RPMI7951 (cell line): ENCODE measurements at places on chromosomes 6 and 20.
A peak's percentile ranks its signal among the peaks of the same experiment; 100 is the strongest.

DNA sequence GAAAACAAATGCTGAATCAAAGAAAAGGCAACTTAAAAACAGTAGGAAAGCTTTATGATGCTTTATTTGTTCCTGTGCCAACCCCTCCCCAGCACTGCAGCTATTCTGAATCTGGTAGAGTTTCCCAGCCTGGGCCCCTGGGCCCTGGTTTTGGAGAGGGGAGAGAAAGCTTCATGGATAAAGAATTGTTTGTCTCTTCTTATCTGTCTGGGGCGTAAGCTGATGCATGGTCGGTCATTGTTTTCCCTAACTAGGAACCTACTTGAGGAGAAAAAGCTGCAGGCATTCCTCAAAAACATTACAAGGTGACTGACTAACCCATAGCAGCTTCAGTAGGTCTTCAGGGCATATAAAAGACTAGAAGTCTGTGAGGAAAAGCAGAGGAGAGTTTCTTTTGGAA is 758.1 kb upstream of the EPHA7 start:
- DNase-seq: no peak

- no peak for DNase-seq
Measured at GRCh38 chr6:165837948-165838745, 175.1 kb upstream of the PDE10A start.

GRCh38 chr6:52152711-52153160 is 33.4 kb upstream of the IL17A start:
- no peak for DNase-seq

- DNase-seq: peak; percentile 36
Measured at GRCh38 chr20:37823296-37823980, 79.5 kb upstream of the VSTM2L start.

GRCh38 chr20:5504061-5504739 is 187.4 kb upstream of the PROKR2 start:
- peak; percentile 46 for DNase-seq

- DNase-seq: peak; percentile 10
Measured at GRCh38 chr6:161094955-161095354, 103.4 kb downstream of the MAP3K4 start.

GRCh38 chr6:1736346-1737105 is 126.8 kb downstream of the FOXC1 start:
- DNase-seq: no peak

GRCh38 chr20:58692579-58693225 is at the start of gene NPEPL1:
Gene NPEPL1 (plus strand): TSS chr20:58692800. CDS start chr20:58692901, 101 bp downstream.
- peak; percentile 82 for DNase-seq

- no peak for DNase-seq
Measured at GRCh38 chr6:69129046-69129445, 494.0 kb downstream of the ADGRB3 start.

- DNase-seq: peak; percentile 84
Measured at GRCh38 chr6:13307508-13307995, 20.8 kb downstream of the TBC1D7 start.

DNA sequence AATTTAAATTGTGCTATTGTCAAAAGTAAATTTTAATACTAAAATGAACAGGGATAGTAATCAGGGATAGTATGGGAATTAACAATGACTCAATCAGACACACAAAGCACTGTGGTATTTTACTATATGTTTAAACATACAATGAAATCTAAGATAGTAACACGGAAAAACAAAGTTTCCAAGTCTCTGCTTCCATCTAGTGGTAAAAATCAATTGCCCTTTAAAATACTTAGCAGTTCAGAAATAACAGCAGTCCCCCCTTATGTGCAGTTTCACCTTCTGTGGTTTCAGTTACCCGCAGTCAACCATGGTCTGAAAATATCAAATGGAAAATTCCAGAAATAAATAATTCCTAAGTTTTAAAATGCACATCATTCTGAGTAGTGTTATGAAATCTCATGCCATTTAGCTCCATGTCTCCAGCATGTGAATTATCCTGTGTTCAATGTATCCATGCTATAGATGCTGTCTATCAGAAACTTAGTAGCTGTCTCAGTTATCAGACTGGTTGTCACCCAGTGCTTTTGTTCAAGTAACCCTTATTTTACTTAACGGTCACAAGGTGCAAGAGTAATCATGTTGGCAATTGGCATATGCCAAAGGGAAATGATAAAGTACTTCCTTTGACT is 58.5 kb downstream of the AHI1 start:
- peak; percentile 10 for DNase-seq

GRCh38 chr6:139801571-139802321 is 427.3 kb upstream of the CITED2 start:
- DNase-seq: peak; percentile 24

GRCh38 chr6:57305107-57305506 is 12.3 kb upstream of the PRIM2 start:
- no peak for DNase-seq

DNA sequence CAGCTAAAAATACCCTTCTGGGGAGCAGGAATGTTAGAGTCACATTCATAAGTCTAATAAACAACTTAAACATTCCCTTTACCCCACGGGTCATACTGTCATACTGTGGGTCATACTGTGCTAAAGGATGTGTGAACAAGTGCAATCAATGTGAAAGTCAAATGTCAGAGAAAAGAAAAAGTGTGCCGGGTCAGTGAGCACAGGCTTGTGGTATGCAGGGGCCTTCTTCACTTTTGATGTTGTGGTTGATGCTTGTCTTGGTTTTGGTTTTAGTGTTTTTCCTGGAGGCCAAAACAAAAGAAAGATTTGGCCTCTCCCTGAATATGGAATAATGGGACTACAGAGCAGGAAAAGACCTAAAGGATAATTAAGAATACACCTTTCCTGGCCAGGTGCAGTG is 267.9 kb upstream of the PLN start:
- DNase-seq: peak; percentile 33

GRCh38 chr20:41133709-41134361 is 3.5 kb upstream of the PLCG1 start:
- no peak for DNase-seq

DNA sequence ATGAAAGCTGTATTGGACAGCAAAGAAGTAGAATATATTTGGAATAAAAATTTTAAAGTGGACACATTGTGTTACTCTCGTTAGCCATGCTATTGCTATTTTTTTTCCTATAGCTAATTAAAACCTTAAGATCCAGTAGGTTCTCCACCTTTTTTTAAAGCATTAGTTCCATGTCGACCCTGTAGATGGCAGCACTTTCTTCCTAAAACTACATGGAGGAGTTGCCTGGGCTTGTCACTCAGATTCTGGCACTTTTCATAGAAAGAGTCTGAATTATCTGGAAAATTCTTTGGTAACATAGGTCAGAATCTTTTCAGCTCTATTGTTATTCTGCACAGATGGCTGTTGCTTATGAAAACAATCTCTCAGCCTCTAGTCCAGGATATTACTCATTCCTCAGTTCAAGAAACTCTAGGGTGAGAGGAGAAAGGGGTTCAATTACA is 42.0 kb upstream of the ESR1 start:
- DNase-seq: peak; percentile 63

- no peak for DNase-seq
Measured at GRCh38 chr6:48199499-48199898, 88.5 kb upstream of the PTCHD4 start.

GRCh38 chr20:9392892-9393857 is 121.2 kb upstream of the LAMP5 start:
- peak; percentile 72 for DNase-seq

GRCh38 chr6:7107578-7108195 is at the start of gene RREB1:
Gene RREB1 (plus strand): TSS chr6:7107961. CDS start chr6:7181912, 73,951 bp downstream.
- DNase-seq: peak; percentile 54

DNA sequence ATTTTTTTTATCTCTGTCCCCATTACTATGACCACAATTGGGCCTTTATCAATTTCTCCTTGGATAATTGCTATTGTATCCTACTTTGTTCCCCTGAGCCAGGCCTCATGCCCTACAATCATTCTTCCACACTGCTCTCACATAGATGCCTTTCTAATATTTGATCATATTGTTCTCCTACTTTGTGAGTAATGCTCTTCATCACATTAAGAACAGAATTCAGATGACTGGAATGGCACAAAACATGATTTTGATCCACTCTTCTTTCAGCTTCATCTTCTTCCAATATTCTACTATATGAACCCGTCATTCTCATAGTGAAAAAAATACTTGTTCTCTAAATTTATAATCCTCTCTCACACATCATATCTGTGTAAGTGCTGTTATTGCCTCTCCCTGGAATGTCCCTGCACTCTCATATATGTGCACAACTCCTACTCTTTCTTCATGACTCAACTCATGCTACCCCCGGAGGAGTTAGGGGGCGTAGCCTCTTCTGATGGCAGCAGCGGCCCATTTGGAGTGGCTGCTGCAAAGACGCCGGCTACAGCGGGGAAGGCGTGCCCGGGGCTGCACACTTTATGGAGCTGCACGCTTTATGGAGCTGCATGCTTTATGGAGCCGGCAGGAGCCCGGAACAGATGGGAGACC is 25.3 kb upstream of the HACE1 start:
- no peak for DNase-seq

DNA sequence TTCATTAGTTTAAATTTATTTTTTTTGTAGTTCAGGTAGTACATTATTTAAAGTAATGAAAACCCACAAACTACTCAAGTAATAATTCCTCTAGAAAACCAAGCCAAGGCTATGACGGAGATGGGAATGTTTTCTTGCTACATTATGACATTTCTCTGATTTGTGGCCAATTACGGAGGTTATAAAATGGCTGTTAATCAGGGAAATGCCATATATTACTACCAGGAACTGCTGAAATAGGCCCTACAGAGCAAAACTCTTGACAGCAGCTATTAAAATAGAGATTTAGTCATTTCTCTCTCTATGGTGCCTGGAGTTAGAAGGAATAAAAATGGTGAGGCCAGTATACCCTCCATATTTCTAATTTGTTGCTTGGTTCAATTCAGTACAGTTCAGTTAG is 280.0 kb downstream of the ARHGAP18 start:
- DNase-seq: no peak

- no peak for DNase-seq
Measured at GRCh38 chr6:137871831-137872454, 4.9 kb downstream of the TNFAIP3 start.

GRCh38 chr6:56613247-56613851 is 29.3 kb downstream of the DST start:
- no peak for DNase-seq

DNA sequence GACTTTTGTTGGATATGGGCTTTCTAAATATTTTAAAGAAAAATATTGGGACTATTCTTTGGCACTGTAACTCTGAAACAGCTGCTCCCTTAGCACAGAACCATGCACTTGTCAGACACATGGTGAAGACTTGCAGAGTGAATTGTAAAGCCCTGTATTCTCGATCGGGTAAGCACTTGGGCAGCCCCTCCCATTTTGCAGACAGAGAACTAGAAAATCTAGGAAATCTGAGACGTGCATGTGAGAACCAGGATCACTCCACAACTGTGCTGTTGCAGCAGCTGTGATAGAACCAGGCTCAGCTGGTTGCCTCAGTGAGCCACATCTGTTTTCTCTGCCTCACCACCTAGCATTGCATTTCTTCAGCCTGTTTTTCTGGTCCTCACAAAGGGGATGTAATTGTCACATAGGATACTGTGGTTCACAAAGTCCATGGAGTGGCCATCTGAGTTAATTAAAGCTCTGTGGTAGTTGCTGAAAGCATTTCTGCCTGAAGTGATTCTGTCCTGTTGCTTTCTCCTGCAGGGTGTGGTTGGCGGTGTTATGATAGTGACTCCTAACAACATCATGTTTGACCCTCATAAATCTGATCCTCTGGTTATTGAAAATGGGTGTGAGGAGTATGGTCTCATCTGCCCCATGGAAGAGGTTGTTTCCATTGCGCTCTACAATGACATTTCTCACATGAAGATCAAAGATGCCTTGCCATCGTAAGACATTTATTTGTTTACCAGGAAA is 71.8 kb upstream of the HINT3 start:
- DNase-seq: no peak

GRCh38 chr6:168438783-168439520 is 2.0 kb upstream of the SMOC2 start:
- no peak for DNase-seq

GRCh38 chr6:167130008-167130677 is 7.2 kb downstream of the CCR6 start:
- DNase-seq: no peak

GRCh38 chr6:17446713-17447112 is 53.3 kb downstream of the CAP2 start:
- DNase-seq: no peak

- DNase-seq: no peak
Measured at GRCh38 chr6:148738946-148739821, 7.6 kb upstream of the UST start.

- DNase-seq: no peak
Measured at GRCh38 chr6:39322306-39322850, at the start of gene KCNK16. Gene KCNK16 (minus strand): TSS chr6:39322702. CDS start chr6:39322540, 162 bp downstream.

- no peak for DNase-seq
Measured at GRCh38 chr6:14537030-14537429, 419.5 kb downstream of the CD83 start.

- peak; percentile 86 for DNase-seq
Measured at GRCh38 chr20:5528719-5529256, 212.0 kb upstream of the PROKR2 start.

DNA sequence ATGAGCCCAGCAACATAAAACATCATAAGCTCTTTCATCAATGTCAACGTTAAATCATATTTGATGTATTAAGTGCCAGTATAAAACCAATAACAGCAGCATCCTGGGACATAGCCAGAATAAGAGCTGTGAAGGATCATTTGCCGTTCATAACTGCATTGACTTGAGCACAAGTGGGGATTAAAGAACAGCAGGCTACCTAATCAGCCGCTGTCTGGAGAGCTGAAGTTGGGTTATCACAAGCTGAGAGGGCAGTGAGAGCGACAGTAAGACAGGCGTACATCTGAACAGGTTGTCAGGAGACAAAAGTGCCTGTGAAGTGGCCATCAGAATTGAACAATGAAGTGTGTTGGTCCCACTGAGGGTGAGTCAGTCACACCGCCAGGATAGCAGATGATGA is 269.6 kb downstream of the GRIK2 start:
- DNase-seq: no peak

- no peak for DNase-seq
Measured at GRCh38 chr6:15943423-15943822, 185.5 kb upstream of the MYLIP start.

- no peak for DNase-seq
Measured at GRCh38 chr6:109342506-109342905, 39.8 kb downstream of the CD164 start.

DNA sequence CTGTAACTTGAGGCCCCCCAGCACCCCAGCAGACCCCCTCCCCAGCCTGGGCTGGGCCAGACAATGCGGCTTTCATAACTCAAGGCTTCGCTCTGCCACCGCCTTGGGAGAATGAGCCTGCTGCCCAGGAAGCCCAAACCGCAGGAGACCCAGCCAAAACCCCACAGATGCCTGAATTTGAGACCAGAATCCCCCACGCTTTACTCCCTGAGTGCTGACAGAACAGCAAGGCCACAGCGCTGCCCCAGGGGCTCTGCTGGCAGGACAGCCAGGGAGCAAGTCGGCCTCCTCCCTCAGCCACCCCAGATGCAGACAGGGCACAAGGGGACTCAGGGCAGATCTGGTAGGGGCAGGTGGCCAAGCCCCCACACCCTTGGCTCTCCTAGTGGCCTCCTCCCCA is 2.2 kb downstream of the MDFI start:
- peak; percentile 72 for DNase-seq

GRCh38 chr6:40778918-40779317 is 191.8 kb upstream of the LRFN2 start:
- DNase-seq: no peak

GRCh38 chr6:167275001-167275400 is 16.1 kb upstream of the UNC93A start:
- no peak for DNase-seq

- DNase-seq: no peak
Measured at GRCh38 chr20:47175493-47175892, 181.0 kb downstream of the ZMYND8 start.

- no peak for DNase-seq
Measured at GRCh38 chr20:63946986-63947637, 9.1 kb downstream of the UCKL1 start.

GRCh38 chr20:24777746-24778145 is 171.3 kb upstream of the CST7 start:
- DNase-seq: peak; percentile 62
